Neural progenitor cell (in vitro differentiated cells): ENCODE measurements at places on chromosomes 7 and 10. TPM values are rescaled to one million over a fixed set of nuclear protein-coding genes. Genes with fewer than 3 reads are reported as not detected.

- no peak for DNase-seq
- no peaks in the 10 kb centered on the region for H3K27me3 ChIP-seq
- no peak overlapping the region for H3K27ac ChIP-seq
- peaks cover 19% of the 10 kb centered on the region for H3K4me1 ChIP-seq
- H3K36me3 ChIP-seq = no peaks in the 10 kb centered on the region
These were observed 215.6 kb downstream of the ADARB2 start for GRCh38 chr10:1521741-1522140.

GRCh38 chr10:11297136-11297535 lies 279.5 kb downstream of the CELF2 start:
- no peak overlapping the region for H3K27ac ChIP-seq
- DNase-seq = no peak
- no peaks in the 10 kb centered on the region for H3K4me1 ChIP-seq
- no peaks in the 10 kb centered on the region for H3K36me3 ChIP-seq

- no peak overlapping the region for H3K4me3 ChIP-seq
- no peaks in the 10 kb centered on the region for H3K36me3 ChIP-seq
- no peak for DNase-seq
- no peaks in the 10 kb centered on the region for H3K27me3 ChIP-seq
- H3K27ac ChIP-seq = no peak overlapping the region
These were observed 73.8 kb upstream of the TMEM140 start for GRCh38 chr7:135074096-135074495.

DNA sequence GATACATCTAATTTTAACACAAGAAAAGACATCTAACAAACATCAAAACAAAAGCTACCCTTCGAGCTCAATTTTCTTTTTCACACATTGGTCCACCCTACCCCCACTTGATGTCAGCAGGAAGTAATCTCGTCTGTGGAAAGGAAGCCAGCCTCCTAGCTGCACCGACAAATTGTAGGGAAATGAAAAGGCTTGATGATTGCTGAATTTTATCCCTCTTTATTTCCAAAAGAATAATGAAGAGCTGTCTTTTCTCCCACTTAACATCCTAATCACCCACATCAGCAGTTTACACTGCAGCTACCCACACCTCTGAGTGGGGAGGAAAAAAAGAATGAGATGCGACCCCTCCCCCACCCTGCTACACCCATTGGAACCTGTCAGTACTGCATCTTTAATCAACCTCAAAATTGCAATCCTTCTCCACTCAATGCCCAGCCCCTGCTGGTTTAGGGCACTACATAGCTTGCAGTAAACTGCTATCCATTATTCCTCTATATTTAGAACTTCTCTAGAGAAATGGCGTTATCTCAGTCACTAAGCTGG lies 10.6 kb upstream of the CPVL start:
- peaks cover 19% of the 10 kb centered on the region for H3K4me1 ChIP-seq
- H3K36me3 ChIP-seq = no peaks in the 10 kb centered on the region
- no peak overlapping the region for H3K4me3 ChIP-seq
- no peak overlapping the region for H3K27ac ChIP-seq
- DNase-seq = peak; percentile 18

Gene SVOPL
- 0.06 and 0.09 TPM in 2 replicates for total RNA-seq

- no peak for DNase-seq
- no peak overlapping the region for H3K27ac ChIP-seq
These were observed 9.5 kb downstream of the OGDHL start for GRCh38 chr10:49752584-49752983.

DNA sequence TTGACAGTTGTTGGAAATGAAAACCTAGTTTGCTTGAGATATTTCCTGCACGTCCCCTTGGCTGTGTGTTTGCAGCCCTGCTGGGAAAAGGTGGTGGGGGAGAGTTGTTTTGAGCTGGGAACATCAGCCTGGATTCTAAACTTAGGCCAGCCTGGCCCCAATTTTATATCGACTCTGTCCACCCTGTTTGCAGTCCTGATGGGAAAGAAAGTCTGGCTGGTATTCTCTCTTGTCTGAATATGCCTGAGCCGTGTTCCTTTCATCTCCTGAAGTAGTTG lies 178.7 kb downstream of the CCDC3 start:
- H3K36me3 ChIP-seq = no peaks in the 10 kb centered on the region
- no peaks in the 10 kb centered on the region for H3K27me3 ChIP-seq
- H3K4me3 ChIP-seq = no peak overlapping the region
- no peak overlapping the region for H3K27ac ChIP-seq
- H3K4me1 ChIP-seq = peaks cover 11% of the 10 kb centered on the region
- no peak for DNase-seq

Gene TMEM176A
- total RNA-seq = 0.62 TPM in 1 of 2 replicates, not detected in the other

- no peak for DNase-seq
- H3K4me3 ChIP-seq = no peak overlapping the region
- no peaks in the 10 kb centered on the region for H3K27me3 ChIP-seq
- H3K4me1 ChIP-seq = peaks cover 26% of the 10 kb centered on the region
- H3K27ac ChIP-seq = peak overlapping the region; percentile 3
These were observed 35.5 kb upstream of the KMT2E start for GRCh38 chr7:104978460-104978859.

Gene ESYT2
- total RNA-seq = 33.4 and 39.3 TPM in 2 replicates

DNA sequence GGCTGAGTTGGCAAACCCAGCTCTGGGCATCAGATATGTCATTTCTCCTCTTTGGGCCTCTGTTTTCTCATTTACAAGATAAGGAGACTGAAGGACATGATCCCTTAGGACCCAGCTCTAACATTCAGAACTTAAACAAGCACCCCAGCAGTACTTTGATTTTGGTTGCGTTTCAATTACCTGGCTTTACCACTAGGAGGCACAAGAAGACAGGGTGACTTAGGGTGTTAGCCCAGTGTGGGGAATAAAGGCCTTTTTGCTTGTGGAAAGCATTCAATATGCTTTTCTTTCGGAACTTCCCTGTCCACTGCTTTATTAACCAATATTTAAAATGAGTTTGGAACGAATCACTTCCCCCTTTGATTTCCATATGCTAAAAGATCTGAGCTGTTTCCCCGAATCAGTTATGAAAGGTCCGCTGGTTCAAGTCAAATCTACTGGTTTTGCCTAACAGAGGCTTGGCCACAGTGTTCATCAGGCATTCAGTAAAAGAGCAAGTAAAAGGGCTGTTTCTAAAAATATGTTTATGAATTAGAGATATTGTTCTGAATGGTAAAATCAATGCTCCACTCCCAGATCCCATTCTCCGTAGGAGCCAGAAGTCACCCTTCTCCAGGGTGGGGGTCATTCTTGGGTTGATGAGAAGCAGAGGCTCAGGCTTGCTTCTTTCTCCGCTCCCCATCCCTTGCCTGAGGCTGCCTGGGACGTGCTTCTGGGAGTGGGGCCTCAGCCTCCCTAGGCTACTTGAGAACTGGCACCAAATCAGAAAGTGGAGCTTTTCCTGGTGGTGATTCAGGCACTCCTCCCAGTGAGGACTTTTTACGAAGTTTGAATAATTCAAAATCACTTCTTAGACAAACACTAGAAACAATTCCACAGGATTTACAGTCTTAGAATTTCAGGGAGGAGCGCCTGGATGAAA lies 105.5 kb downstream of the MYOF start:
- H3K27ac ChIP-seq = no peak overlapping the region
- no peak overlapping the region for H3K4me3 ChIP-seq
- no peaks in the 10 kb centered on the region for H3K36me3 ChIP-seq
- no peaks in the 10 kb centered on the region for H3K27me3 ChIP-seq
- peaks cover 10% of the 10 kb centered on the region for H3K4me1 ChIP-seq

- no peak overlapping the region for H3K27ac ChIP-seq
- H3K4me3 ChIP-seq = no peak overlapping the region
- no peak for DNase-seq
- H3K27me3 ChIP-seq = no peaks in the 10 kb centered on the region
- peaks cover 9% of the 10 kb centered on the region for H3K4me1 ChIP-seq
- no peaks in the 10 kb centered on the region for H3K36me3 ChIP-seq
These were observed 64.4 kb downstream of the GRB10 start for GRCh38 chr7:50718311-50718710.

DNA sequence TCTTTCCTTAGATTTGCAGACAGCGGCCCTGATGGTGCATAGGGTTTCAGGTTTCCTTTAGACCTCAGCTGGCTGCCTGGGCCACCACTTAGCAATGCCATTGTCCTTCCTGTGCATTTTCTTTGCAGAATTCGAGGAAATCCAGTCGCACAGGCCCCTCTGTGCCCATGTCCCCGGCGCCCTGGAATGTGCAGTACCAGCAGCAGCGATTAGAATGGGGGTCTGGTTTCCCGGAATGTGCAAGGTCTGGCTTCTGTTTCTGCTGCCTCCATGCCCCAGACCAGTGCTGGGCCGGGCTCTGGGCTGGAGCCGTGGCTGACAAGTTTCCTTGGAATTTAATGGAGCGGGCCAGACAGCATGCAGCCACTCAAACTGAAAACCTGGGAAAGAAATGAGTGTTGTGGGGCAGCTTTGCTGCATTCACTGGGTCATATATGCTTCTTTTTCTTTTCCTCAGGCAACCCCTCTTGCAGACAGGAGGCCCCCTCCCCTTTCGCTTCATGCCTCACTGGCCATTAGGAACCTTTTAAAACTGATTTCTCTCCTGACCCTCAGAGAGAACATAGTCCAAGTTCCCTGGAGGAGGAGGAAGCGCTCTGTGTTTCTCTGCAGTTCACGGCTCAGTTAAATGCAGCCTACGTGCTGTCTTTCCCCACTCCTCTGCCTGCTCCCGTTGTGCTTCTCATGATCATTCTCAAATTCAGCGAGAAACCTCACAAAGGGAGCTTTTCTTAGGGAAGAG lies 14.4 kb downstream of the HTRA1 start:
- H3K4me3 ChIP-seq = no peak overlapping the region
- H3K27ac ChIP-seq = no peak overlapping the region
- no peaks in the 10 kb centered on the region for H3K36me3 ChIP-seq
- DNase-seq = peak; percentile 77
- peaks cover 28% of the 10 kb centered on the region for H3K4me1 ChIP-seq

Gene IGF2BP3
- total RNA-seq = 172 and 242 TPM in 2 replicates

- H3K4me1 ChIP-seq = peaks cover 33% of the 10 kb centered on the region
- H3K36me3 ChIP-seq = no peaks in the 10 kb centered on the region
- no peak for DNase-seq
- H3K4me3 ChIP-seq = no peak overlapping the region
- H3K27ac ChIP-seq = no peak overlapping the region
These were observed 814 bp downstream of the TMEM72 start for GRCh38 chr10:44911951-44912350.

Gene EPHB4
- total RNA-seq = 66.5 and 106 TPM in 2 replicates
